ENCODE measurements at places on chromosomes 12 and 14. TPM values are rescaled to one million over a fixed set of nuclear protein-coding genes. Genes with fewer than 3 reads are reported as not detected.

DNA sequence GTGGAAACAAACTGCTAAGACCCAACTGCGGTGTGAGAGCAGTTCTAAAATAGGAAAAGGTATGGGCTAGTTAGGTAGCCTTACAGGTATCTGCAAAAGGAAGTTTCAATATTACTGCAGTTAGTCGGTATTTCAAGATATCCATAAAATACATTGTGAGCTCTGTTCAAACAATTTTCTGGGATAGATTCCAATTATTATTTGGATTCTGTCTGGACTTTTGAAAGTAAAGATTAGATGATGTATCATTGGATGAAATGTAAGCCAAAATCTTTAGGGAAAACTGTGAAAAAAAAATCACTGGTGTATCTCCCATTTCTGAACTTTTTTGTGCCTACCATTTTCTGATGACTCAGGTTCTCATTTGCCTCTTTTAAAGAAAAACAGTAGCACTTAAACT is 621.6 kb downstream of the CCER1 start:
- DNase-seq: no peak

GRCh38 chr14:104789752-104790743 is 5.5 kb downstream of the AKT1 start:
- no peak for DNase-seq

DNA sequence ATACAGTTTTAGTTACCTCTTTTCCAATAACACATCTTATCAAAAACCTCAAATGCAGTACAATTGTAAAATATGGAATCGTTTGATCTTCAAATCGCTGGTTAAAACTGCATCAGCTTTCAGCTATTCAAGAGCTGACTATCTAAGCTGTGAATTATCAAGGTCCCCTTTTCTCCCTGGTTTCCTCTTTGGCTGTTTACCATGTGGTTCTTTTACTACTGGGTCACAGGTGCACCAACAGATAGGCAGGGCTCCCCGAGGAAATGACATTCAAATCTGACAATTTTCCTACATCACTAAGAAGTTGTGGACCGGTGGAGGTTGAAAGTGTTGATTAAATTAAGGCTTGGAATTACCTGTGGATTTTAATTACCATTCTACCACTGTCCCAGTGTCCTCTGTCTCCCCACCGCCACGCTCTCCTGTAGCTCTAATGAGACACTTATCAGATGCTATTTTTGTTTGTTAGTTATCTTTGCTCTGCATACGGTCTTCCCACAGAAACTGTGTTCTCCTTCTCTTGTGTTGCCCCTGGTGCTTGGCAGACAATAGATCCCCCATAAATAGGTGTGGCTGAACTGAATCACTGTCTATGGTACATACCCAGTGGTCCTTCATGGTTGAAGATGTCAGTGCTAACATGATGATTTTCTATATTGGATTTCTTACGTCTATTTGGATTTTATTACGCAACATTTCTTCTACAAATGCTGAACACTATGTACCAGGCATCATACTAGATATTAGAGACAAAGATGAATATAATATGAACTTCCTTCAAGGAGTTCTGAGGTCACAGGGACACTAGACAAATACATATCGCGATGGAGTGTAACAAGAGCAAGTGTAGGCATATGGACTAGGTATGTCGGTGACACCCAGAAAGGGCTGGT is 20.9 kb upstream of the PLXNC1 start:
- no peak for DNase-seq

GRCh38 chr12:6779708-6780432 is 7.5 kb downstream of the LAG3 start:
- DNase-seq: no peak

- DNase-seq: no peak
These were observed 19.9 kb upstream of the BDKRB2 start for GRCh38 chr14:96184737-96185136.

The DNAJC22 gene
- 2.4 TPM for total RNA-seq

DNA sequence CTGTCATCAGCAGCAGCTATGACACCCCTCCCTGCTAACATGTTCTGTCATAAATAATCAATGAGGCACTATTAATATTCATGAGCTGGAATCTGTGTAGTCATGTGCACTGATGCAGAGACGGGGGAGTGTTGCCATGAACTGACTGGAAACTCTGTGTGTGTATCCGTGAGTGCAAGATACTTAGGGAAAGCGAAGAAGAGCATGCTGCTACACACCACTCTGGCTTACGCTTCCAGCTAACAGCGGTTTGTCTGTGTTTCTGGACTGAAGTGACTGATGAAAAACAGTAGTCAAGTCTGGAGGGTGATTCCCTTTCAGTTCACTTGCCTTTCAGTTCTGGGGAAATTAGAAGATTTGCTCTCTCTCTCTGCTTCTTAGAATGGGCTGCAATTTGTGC is 249.4 kb downstream of the PDZRN4 start:
- DNase-seq: no peak

- no peak for DNase-seq
These were observed 29.7 kb upstream of the REP15 start for GRCh38 chr12:27666510-27666909.

DNA sequence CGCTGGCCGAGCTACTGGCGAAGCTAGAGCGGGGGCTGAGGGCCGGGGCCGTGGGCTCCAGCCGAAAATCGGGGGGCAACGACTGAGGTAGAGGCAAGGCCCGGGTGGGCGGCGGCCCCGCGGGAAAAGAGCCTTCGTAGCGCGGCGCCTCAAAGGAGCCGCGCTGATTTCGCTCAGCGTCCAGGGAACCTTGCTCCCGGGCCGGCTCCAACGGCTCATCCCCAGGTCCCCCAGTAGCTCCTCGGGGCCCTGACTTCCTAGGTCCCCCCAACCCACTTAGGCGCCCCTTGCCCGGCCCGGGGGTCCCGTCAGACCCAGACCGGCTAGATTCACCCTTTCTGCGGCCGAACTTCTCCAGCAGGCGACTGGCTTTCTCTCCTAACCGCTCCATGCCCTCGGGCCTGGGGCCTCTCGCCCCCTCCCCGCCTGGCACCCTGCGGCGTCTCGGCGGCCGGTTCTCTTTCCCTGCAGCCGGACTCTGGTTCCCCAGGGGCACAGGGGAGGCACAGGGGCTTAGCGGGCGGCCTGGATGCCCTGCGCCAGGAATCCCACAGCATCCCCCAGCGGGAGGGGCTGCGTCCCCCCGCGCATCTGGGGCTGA is 375 bp downstream of the AJUBA start:
- no peak for DNase-seq

The REC8 gene
- total RNA-seq: not detected

DNA sequence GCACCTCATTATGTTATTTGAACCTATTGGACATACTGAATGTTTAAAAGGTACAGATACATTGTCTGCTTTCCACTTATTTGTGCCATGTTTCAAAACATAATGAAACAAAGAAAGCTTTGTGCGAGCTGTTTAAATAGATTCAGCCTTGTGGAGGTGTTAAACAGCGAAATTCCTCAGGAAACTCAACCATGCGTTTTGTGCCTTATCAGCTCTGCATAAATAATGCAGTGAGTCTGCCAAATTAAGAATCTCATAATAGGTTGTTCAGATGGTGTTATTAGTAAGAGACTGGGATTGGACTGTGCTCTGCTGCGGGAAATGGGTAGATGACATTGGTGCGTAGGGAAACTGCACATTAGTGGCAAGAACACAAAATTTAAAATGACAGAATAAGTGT is 163.7 kb upstream of the CLEC14A start:
- DNase-seq: no peak

The CLEC9A gene
- not detected for total RNA-seq

DNA sequence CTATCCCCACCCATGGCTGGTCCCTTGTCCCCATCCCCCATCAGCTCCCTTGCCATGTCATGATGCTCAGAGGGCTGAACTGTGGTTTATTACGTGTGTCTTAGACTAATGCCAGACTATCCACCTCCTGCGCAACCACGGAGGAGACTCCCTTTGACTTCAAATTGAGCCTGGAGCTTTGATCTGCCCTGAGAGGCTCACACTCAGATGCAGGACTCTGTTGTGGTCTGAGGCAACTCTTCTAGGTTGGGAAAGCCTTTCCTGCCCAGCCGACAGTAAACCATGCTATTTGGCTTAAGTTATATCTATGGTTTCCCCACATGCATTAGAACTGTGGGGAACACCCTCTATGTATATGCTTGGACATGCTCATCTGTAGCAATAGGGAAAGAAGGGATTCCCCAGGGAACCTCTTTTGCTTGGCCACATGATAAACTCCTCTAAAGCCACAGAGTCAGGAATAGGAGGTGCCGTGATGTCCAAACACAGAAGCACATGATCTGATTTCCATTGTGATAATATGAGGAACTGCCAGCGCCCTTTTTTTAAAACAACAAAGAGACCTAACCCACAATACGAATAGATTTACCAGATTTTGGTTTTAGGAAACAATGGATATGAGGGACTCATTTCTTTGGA is 11.1 kb upstream of the LGALS3 start:
- DNase-seq: no peak

DNA sequence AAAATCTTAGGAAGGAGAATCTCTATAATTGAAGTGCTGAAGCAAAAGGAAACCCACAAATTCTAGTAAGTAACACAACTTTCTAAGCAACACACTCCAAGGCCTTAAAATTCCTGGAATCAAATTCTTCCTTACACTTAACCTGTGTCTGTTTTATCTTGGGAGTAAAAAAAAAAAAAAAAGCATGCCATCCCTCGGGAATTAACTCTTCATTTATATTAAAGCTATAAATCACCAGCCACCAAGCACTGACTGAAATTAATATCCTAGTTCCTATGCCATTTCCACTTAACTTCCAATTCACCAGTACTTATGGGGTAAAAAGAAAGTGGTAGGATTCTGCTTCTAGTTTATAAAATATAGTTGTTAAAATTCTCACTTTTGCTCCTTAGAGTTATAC is 238.1 kb downstream of the SLC25A21 start:
- DNase-seq: no peak

The PTCSC3 gene
- total RNA-seq: not detected
